Neural crest cell (in vitro differentiated cells): ENCODE measurements at places on chromosomes 7 and 10.

- H3K4me3 ChIP-seq = no peak overlapping the region
- H3K27me3 ChIP-seq = no peaks in the 10 kb centered on the region
- H3K27ac ChIP-seq = no peak overlapping the region
- peaks cover 22% of the 10 kb centered on the region for H3K36me3 ChIP-seq
- peaks cover 47% of the 10 kb centered on the region for H3K4me1 ChIP-seq
- no peak for DNase-seq
Observed at GRCh38 chr10:62092301-62093030, 176.2 kb downstream of the RTKN2 start.

GRCh38 chr10:2476812-2477553 lies 590.4 kb upstream of the PFKP start:
- no peak overlapping the region for H3K4me3 ChIP-seq
- no peak overlapping the region for H3K27ac ChIP-seq

- no peak overlapping the region for H3K4me3 ChIP-seq
- H3K27ac ChIP-seq = no peak overlapping the region
- H3K36me3 ChIP-seq = no peaks in the 10 kb centered on the region
Observed at GRCh38 chr7:15555381-15555859, 6.4 kb downstream of the AGMO start.

GRCh38 chr7:842431-843031 lies 10.3 kb downstream of the SUN1 start:
- peak overlapping the region; percentile 70 for H3K27ac ChIP-seq
- H3K4me1 ChIP-seq = peaks cover 13% of the 10 kb centered on the region
- no peak overlapping the region for H3K4me3 ChIP-seq
- no peaks in the 10 kb centered on the region for H3K27me3 ChIP-seq
- H3K36me3 ChIP-seq = peaks cover 12% of the 10 kb centered on the region

GRCh38 chr10:108788891-108789290 lies 1134.4 kb downstream of the XPNPEP1 start:
- H3K4me1 ChIP-seq = no peaks in the 10 kb centered on the region
- H3K27ac ChIP-seq = no peak overlapping the region
- no peaks in the 10 kb centered on the region for H3K27me3 ChIP-seq
- H3K4me3 ChIP-seq = no peak overlapping the region

- H3K27ac ChIP-seq = no peak overlapping the region
- no peaks in the 10 kb centered on the region for H3K36me3 ChIP-seq
- no peak overlapping the region for H3K4me3 ChIP-seq
- no peak for DNase-seq
- H3K27me3 ChIP-seq = no peaks in the 10 kb centered on the region
Observed at GRCh38 chr10:88651101-88651551, 13.1 kb upstream of the LIPF start.

DNA sequence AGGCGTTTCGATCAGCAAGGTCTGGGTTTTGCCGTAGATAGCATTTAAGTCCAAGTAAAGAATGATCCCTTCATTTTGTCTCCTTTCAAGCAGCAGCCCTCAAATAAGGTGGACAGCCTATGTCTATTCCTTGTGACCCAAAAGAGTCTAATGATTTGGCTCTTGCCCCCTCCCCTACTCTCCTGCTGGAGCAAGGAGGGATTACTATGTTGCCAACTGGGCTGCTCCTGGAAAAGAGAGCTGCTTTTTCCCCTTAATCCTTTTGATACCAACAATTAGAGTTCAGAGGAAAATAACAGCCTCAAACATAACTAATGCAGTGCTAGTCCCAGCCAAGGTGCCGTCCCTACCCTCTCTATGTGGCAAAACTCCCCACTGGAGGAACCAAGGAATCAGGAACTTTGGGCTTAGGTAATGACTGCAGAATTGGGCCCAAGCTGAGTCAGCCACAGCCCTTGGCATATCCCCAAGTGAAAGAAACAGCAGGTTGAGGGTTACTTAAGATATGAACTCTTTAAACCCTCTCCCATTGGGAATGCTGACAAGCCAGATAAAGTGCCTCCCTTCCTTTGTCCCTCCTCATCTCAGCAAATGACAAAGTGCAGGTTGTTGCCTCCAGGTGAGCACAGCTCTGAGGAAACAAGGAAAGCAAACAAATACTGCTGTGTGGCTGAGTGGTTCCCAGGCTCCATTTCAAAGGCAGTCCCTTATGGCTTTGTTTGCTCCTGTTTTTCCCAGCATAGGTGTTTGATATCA lies 643.7 kb downstream of the INHBA start:
- no peak overlapping the region for H3K27ac ChIP-seq
- H3K4me1 ChIP-seq = no peaks in the 10 kb centered on the region
- no peaks in the 10 kb centered on the region for H3K36me3 ChIP-seq
- no peak overlapping the region for H3K4me3 ChIP-seq

DNA sequence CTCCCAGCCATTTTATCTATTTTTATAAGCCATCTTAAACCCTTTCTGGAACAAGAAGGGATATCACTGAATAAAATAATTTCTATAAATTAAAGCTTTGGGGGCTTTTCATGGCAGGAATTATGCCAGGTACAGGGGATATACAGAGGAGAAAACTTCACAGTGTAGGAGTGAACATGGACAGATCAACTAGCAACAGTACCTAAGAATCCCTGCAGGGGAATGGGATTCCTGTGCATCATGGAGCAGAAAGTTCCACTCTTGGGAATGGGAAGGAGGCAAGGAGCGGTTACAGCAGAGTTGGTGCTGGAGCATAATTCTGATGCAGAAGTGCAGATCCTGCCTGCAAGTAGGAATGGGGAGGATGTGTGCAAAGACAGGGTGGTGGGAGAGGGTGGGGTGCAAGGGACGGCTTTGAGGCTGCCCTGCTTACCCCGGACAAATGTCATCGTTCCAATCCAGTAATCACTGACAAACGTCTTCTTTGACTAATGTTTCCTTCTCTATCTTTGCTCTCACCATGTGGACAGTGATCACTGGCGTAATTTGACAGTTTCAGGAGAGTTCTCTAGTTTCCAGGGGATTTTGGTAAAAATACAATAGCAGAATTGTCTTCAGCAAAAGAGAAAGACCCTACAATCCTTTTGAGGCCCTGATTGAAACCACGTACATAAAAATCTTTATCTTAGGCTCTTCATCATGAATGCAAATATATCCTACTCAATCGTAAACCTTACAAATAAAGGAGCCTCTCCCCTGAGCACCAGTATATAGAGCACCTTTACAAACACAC lies 196.7 kb downstream of the HECW1 start:
- H3K4me3 ChIP-seq = peak overlapping the region; percentile 4
- H3K4me1 ChIP-seq = peaks cover 44% of the 10 kb centered on the region
- H3K27me3 ChIP-seq = no peaks in the 10 kb centered on the region

GRCh38 chr10:99993701-99994689 lies 15.8 kb downstream of the DNMBP start:
- H3K36me3 ChIP-seq = no peaks in the 10 kb centered on the region
- no peak for DNase-seq
- peaks cover 24% of the 10 kb centered on the region for H3K4me1 ChIP-seq
- H3K27ac ChIP-seq = no peak overlapping the region
- no peak overlapping the region for H3K4me3 ChIP-seq
- no peaks in the 10 kb centered on the region for H3K27me3 ChIP-seq

DNA sequence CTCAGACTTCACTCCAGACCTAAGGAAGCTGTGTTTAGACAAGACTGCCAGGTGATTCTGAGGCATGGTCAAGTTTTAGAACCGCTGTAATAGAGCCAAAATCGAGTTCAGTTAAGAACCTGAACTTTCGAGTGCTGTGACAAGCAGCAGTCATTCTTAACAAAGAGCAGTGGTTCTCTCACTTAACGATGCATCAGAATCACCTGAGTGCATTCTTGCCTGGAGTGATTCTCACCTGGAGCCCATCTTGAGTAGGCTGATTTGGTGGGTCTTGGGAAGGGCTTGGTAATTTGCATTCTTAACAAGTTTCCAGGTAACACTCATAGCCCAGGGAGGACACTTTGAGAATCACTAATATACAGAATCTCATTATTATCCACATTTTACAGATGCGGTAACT lies 44.7 kb downstream of the PLXNA4 start:
- H3K4me1 ChIP-seq = peaks cover 12% of the 10 kb centered on the region
- no peak for DNase-seq
- H3K27ac ChIP-seq = no peak overlapping the region

DNA sequence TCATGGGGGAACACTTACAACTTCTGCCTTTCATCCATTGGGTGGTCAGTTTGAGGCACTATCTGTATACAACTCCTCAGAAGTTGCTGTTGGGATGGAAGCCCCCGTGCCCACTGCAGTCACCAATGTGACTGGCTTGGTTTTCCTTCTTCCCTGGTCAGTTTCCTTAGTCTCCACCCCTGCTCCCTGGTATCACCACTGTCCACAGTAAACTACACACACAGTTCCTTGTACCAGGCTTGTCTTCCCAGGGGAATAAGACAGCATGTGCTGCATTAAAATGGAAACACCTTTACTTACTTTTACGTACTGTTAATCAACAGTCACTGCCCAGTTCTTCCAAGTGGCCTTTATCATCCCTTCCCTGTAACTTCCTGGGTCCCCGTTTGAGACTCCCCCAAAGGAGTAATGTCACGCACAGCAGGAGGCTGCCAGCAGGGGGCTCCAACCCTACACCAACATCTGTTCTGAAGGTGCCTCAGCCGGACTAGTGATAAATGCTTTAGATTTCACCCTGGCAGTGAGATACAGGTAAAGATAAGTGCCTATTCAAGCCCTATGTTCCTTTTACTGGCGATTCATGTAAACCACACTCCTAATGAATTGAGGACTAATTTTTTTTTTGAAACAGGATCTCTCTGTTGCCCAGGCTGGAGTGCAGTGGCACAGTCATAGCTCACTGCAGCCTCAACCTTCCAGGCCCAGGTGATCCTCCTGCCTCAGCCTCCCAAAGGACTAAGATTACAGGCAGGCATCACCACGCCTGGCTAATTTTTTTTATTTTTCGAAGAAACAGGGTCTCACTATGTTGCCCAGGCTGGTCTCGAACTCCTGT lies 45.3 kb upstream of the PIK3AP1 start:
- H3K4me3 ChIP-seq = no peak overlapping the region
- peaks cover 3% of the 10 kb centered on the region for H3K27me3 ChIP-seq
- H3K27ac ChIP-seq = no peak overlapping the region
- peak; percentile 60 for DNase-seq

DNA sequence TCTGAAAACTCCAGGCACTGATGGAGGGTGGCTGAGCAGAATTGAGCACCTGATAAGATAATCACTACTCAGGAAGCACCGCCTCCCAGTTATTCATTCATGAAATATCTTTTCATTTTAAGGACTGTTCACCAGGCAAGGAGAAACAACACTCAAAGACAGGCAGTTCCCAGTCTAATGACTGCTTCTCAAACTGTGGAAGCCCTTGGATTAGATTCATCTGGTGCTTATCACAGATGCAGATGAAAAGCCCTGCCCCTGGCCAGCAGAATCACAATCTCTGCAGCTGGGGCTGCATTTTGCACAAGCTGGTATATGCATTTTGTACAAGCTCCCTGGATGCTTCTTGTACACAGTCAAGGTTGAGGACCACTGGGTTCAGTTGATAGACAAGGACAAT lies 109.7 kb downstream of the ELMO1 start:
- H3K4me3 ChIP-seq = no peak overlapping the region
- no peak for DNase-seq
- H3K36me3 ChIP-seq = peaks cover 5% of the 10 kb centered on the region
- H3K27me3 ChIP-seq = no peaks in the 10 kb centered on the region
- H3K27ac ChIP-seq = no peak overlapping the region

- H3K36me3 ChIP-seq = no peaks in the 10 kb centered on the region
- peaks cover 30% of the 10 kb centered on the region for H3K27me3 ChIP-seq
- H3K4me1 ChIP-seq = no peaks in the 10 kb centered on the region
- H3K4me3 ChIP-seq = no peak overlapping the region
- DNase-seq = no peak
Observed at GRCh38 chr10:118447478-118448270, 105.5 kb upstream of the FAM204A start.

GRCh38 chr7:116169060-116169459 lies 41.3 kb upstream of the TES start:
- peaks cover 43% of the 10 kb centered on the region for H3K27me3 ChIP-seq
- no peak overlapping the region for H3K27ac ChIP-seq
- H3K4me3 ChIP-seq = no peak overlapping the region
- DNase-seq = no peak
- no peaks in the 10 kb centered on the region for H3K36me3 ChIP-seq

DNA sequence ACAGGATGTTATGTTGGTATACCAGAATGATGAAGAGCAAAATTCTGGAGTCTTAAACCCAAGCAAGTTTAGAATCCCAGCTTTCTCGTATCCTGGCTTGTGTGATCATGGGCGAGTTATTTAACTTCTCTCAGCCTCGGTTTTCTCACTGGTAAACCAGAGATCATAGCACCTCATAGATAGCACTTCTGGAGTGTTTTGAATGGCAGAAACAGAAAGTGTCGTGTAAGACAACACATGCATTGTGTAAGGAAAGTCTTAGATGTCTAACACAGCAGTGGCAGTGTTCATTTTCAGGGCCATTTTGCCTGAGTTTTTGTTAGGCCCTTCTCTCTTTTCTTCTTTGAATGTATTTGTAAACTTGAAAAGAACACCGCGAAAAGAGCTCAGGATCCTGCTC lies 465.1 kb downstream of the AUTS2 start:
- peaks cover 2% of the 10 kb centered on the region for H3K27me3 ChIP-seq
- peaks cover 39% of the 10 kb centered on the region for H3K4me1 ChIP-seq
- H3K36me3 ChIP-seq = no peaks in the 10 kb centered on the region
- H3K27ac ChIP-seq = peak overlapping the region; percentile 20
- DNase-seq = no peak
- no peak overlapping the region for H3K4me3 ChIP-seq

DNA sequence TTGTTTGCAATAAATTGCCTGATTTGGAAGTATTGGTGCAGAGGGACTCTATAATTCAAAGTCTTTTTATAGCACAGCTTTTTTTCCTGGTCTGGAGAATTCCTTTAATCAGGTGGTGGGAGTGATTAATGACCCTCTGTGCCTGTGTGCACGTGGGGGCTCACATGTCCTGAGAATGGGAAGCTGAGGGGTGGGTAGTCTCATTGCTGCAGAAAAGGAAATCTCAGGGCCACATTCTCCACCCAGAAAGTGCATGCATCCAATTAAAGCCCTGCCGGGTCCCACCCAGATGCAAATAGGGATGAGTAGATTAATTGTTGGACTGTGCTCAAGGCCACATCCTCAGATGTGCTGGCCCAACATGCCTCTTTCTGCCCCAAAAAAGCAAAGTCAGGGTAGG lies 324.7 kb downstream of the CXCL12 start:
- H3K4me1 ChIP-seq = peaks cover 22% of the 10 kb centered on the region
- no peak for DNase-seq
- H3K27ac ChIP-seq = no peak overlapping the region
- H3K36me3 ChIP-seq = no peaks in the 10 kb centered on the region
- no peak overlapping the region for H3K4me3 ChIP-seq

- peaks cover 6% of the 10 kb centered on the region for H3K36me3 ChIP-seq
- DNase-seq = no peak
- no peak overlapping the region for H3K4me3 ChIP-seq
- no peak overlapping the region for H3K27ac ChIP-seq
- H3K27me3 ChIP-seq = peaks cover 30% of the 10 kb centered on the region
- no peaks in the 10 kb centered on the region for H3K4me1 ChIP-seq
Observed at GRCh38 chr10:103262229-103262628, 14.7 kb upstream of the INA start.

GRCh38 chr7:123120286-123120685 lies 79.5 kb downstream of the SLC13A1 start:
- no peaks in the 10 kb centered on the region for H3K36me3 ChIP-seq
- no peaks in the 10 kb centered on the region for H3K27me3 ChIP-seq
- no peak overlapping the region for H3K27ac ChIP-seq
- H3K4me3 ChIP-seq = no peak overlapping the region

GRCh38 chr7:140334341-140335057 lies 63.8 kb downstream of the SLC37A3 start:
- DNase-seq = no peak
- no peaks in the 10 kb centered on the region for H3K27me3 ChIP-seq
- no peak overlapping the region for H3K4me3 ChIP-seq
- peaks cover 11% of the 10 kb centered on the region for H3K36me3 ChIP-seq
- H3K4me1 ChIP-seq = peaks cover 18% of the 10 kb centered on the region

- H3K36me3 ChIP-seq = no peaks in the 10 kb centered on the region
- DNase-seq = no peak
- H3K4me3 ChIP-seq = no peak overlapping the region
- no peaks in the 10 kb centered on the region for H3K27me3 ChIP-seq
- H3K4me1 ChIP-seq = peaks cover 9% of the 10 kb centered on the region
- peak overlapping the region; percentile 16 for H3K27ac ChIP-seq
Observed at GRCh38 chr7:98116656-98117461, 10.2 kb downstream of the LMTK2 start.
